Renal cortical epithelial cell (primary cell): ENCODE measurements at places on chromosomes 13 and 19.

GRCh38 chr13:98279473-98280175, 102.6 kb upstream of the RNF113B start:
- peak; percentile 91 for DNase-seq

DNA sequence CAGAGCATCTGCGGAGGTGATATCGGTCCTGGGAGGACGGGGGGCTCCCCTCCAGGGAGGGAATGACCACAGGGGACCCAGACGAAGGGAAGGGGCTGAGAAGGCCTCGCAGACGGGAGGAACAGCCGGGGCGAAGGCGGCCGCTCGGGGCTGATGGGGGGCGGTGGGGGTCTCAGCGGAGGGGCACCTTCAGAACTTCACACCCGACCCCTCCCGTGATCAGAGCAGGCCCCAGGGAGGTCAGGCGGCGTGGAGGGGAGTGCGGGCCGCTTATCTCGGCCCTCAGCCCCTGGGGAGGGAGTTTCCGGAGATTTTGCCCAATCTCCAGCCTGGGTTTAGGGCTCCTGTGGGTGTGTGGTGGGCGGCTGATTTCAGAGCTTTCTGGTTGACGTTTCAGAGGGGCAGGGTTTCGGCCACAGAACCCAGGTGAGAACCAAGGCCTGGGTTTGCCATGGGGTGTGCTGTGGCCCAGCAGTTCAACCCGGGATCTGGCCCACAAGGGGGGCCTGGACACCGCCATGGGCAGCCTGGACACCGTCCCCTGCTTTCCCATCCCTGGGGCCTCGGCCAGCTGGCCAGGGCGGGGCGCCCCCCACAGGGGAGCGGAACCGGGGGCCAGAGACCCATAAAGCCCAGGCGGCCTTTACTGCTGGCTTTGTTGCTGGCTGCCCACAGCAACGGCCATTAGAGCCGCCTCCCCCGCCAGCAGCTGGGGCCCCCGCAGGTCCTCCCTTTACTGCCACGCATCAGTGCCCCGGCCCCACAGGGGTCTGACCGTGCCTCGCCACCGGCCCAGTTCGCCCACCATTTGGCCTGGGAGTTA, 29.0 kb downstream of the ARID3A start:
- no peak for DNase-seq

DNA sequence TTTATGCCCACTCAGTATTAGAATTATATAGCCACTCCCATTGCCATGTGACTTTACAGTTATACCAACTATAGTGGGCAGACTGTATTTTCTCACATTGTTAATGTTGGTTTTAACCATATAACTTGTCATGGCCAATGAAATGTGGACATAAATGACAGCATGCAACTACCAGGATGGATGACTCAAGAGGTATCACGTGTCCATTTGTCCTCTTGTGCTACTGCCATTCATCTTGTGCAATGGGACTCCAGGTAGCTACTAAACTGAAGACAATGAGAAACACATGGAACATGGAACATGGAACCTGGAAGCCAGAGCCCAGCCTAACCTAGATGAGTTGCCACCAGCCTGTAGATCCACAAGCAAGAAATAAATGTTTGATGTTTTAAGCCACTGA, 242.7 kb upstream of the IPO5 start:
- no peak for DNase-seq

GRCh38 chr13:109087916-109088623, 458.7 kb downstream of the MYO16 start:
- peak; percentile 7 for DNase-seq

DNA sequence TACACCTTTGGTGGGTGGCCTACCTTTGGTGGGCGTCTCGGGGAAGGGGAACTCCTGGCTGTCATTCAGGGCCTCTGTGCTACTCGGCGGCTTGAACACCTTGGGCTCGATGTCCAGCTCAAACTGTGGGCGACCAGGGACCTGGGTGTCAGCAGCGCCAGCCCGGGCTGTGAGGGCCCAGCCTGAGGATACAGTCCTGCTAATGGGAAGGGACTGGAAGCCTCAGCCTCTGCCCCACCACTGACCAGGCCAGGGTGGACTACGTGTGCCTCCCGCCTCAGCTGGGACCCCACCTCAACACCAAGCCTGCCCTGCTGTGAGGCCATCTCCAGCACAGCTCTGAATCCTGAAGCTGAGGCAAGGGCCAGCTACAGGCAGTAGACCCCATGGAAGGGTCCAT, 7.7 kb downstream of the TMEM259 start:
- DNase-seq = no peak

- no peak for DNase-seq
These were observed 2.0 kb upstream of the MAB21L1 start for GRCh38 chr13:35478271-35479037.

DNA sequence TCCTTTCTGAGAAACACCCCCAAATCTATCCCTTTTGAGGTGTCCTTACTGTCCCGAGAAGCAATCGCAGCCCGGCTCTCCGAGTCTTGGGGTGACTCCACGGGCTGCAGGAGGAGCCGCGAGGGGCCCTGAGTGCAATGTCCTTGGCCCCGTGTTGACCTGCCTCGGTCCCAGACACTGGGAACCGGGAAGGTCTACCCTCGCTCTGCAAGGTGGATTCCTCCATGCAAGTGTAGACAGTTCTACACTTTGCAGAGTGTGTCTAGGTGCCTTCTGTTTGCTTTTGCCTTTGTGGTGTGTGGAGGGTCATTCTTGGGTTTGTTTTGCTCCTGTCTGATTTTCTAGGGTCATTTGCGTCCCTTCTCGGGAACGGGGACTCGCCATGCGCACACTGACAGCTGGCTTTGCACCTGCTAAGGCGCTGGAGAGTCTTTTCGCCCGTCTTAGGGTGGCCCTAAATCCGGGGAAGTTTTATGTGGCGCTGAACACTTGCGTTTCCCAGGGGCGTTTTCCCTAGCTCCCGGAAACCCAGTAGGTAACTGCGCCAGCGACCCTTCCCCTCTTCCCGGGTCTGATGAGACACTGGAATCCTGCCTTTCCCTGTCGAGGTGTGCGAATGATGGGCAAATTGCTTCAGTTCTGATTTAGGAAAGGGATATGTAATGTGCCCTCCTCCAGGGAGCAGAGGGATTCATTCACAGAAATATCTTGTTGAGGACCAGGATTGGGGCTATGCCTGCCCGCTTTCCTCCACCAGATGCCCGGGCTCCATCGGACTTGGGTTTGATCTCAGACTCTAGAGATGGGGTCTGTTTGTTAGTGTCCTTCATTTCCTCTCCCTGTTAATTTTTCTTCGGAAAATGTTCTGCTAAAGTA, 755 bp downstream of the SERTM1 start:
- no peak for DNase-seq

DNA sequence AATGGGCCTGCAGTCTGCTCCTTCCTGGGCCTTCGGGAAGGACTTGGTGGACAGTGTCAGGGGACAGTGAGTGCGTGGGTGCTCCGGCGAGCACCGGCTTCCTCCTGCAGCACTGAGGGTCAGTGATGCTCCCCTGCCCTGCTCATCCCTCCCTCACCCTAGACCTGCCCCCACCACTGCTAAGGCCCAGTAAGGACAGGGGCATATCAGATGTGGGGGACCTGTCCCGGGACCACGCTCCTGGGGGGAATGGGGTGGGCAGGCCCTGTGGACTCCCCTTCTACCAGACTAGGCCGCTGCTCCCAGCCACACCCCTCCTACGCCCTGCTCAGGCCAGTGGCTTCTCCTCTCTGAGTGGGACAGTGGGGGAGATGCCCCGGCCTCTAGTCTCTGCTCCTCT, 3.2 kb downstream of the MICOS13 start:
- no peak for DNase-seq

DNA sequence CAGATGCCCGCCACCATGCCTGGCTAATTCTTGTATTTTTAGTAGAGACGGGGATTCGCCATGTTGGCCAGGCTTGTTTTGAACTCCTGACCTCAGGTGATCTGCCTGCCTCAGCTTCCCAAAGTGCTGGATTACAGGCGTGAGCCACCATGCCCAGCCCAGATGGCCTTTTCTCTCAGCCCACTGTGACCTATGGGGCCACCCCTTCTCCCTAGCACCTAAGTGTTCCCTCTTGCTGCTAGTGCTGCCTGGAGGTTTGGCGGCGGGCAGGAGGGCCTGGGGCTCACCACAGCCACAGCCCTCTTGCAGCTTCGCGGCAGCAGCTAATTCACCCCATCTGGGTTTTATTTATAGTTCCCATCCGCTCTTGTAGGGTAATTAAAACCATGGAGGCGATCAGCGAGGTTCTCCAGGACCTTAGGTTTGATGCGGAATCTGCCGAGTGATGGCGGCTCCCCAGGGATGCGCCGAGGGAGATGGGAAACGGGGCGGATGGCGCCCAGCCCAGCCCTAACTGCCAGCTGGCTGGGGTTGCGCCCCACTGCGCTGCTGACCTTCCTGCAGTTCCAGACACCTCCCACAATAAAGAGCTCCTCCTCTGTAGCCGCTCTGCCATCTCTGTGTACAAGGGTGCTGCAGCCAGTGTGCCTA, 3.3 kb downstream of the REX1BD start:
- no peak for DNase-seq

DNA sequence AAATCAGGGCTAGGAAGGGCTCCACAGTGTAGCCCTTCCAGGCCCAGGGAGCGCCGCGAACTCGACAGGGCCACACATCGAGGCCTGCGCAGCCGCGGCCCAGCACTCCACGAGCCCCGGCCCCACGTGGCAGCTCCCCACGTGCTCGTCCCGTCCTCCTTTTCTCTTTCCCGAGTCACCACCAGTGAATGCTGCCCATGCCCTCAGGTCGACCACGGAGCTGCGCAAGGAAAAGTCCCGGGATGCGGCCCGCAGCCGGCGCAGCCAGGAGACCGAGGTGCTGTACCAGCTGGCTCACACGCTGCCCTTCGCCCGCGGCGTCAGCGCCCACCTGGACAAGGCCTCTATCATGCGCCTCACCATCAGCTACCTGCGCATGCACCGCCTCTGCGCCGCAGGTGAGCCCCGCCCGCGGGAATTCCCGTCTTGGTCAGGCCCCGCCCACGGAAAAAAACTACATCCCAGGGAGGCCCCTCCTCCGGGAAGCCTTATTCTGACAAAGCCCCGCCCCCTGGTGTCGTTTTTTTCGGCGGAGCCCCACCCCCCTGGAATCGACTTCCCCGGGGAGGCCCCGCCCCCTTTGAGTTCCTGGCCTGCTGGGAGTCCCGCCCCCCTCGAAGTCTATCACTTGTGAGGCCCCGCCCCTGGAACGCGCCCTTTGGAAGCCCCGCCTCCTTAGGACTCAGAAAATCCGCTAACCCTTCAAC, 7.0 kb downstream of the HIF3A start:
- peak; percentile 34 for DNase-seq

DNA sequence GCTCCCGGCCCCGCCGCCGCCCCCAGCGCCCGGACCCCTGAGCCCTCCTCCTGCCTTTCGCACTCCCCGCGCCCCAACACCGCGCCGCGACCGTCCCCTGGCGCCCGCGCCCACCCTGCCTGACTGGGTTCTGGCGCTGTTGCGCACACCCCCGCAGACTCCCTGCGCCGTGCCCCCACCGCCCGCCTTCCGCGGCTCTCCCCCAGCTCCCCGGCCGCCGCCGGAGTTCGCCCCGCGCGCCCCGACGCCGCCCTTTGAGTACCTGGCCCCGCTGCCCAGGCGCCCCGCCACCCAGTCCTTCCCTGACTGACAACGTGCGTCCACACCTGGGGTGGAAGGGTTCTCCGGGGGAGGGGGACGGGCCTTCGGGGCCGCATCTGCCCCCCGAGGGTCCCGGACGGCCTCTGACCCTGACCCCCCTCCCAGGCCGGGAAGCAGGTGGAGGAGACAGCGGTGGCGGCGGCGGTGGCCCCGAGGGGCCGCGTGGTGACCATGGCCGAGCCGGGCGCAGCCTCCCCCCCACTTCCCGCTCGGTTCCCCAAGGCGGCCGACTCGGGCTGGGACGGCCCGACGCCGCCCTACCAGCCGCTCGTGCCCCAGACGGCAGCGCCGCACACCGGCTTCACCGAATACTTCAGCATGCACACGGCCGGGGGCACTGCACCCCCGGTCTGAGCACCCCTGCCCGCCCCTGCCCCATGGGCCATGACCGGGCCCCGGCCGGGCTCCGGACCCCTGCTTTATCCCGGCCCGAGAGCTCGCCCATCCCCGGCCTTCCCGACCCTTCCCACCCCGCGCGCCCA, 1.4 kb upstream of the MEGF8 start:
- DNase-seq = no peak

DNA sequence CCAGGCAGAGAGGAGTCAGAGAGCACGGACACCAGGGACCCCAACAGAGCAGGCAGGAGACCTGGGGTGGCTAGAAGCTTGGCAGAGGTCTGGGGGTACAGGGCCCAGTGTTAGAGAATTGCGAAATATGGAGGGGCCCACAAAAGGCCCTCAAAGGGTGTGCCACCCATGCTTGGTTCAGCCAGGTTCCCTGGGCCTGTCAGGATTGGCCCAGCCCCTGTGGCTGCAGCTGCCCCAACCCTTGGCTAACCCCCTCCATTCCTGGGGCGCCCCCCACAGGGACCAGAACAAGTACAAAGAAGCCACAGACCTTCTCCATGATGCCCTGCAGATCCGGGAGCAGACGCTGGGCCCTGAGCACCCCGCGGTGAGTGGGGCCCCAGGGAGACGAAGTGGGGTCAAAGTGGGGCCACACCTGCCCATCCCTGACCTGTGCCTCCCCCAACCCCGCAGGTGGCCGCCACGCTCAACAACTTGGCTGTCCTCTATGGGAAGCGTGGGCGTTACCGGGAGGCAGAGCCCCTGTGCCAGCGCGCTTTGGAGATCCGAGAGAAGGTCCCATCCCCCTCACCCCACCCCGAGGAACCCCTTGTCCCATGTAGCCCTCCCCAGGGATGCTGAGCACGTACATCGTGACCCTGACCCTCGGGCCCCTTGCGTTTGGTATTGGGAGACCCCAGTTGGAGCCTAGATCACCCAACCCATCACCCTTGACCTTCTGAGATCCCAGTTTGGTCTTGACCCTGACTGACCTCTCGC, 8.0 kb downstream of the KLC3 start:
- no peak for DNase-seq

GRCh38 chr13:110348309-110349105, 41.4 kb downstream of the COL4A2 start:
- DNase-seq = no peak

GRCh38 chr19:4582980-4583842, 23.7 kb upstream of the SEMA6B start:
- DNase-seq = peak; percentile 25

GRCh38 chr13:59337070-59337469, 826.7 kb downstream of the DIAPH3 start:
- no peak for DNase-seq

GRCh38 chr13:113474179-113474578, 16.3 kb downstream of the DCUN1D2 start:
- DNase-seq = no peak

- no peak for DNase-seq
These were observed 111.4 kb upstream of the SOX1 start for GRCh38 chr13:111955412-111956065.

- DNase-seq = no peak
These were observed 22.5 kb upstream of the VSTM2B start for GRCh38 chr19:29503140-29503758.

GRCh38 chr13:39253774-39254173, 215.5 kb downstream of the NHLRC3 start:
- DNase-seq = no peak

- DNase-seq = peak; percentile 88
These were observed 140.9 kb upstream of the UBL3 start for GRCh38 chr13:29991343-29991742.

DNA sequence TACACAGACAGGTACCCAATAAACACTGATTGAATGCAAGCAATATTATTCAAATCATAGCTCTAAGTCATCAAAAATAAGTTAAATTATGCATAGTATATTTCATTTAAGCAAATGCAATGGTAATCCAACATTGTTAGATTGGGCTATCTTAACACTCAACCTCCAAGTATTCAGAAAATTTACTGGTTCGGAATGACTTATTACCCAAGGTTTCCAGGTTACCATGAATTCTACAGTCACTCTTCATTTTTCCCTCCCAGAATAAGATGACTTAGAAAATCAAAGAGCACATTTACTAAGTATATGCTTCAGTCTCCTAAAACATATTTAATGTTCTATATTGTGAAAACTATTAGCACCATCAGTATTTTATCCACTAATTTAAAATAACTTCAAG, 6.0 kb downstream of the UBL3 start:
- peak; percentile 31 for DNase-seq
